Hepatocyte (in vitro differentiated cells): ENCODE measurements at places on chromosomes 5 and 9.
A peak's percentile ranks its signal among the peaks of the same experiment; 100 is the strongest.

- no peak for DNase-seq
These were observed 209.0 kb downstream of the EFNA5 start for GRCh38 chr5:107461770-107462169.

DNA sequence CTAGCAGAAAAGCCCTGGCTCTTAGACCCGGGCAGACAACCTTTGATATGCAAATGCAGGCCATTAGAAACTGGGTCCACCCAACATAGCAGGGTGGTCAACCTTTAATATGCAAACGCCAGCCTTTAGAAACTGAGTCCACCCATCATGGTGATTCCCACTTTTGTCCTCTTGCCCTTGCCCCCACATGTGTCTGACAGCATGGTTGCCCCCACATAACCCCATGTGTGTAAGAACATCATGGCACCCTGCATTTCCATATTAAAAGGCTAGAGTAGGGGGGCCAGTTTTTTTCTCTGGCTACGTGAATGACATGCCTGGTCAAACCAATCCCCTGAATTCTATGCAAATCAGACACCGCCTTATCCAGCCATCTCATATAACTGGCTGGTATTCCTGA lies 273.2 kb upstream of the PRDM9 start:
- DNase-seq = no peak

- peak; percentile 76 for DNase-seq
These were observed 7.5 kb upstream of the ERAP2 start for GRCh38 chr5:96868603-96869371.

GRCh38 chr9:119727988-119728387 lies 358.8 kb upstream of the BRINP1 start:
- no peak for DNase-seq

DNA sequence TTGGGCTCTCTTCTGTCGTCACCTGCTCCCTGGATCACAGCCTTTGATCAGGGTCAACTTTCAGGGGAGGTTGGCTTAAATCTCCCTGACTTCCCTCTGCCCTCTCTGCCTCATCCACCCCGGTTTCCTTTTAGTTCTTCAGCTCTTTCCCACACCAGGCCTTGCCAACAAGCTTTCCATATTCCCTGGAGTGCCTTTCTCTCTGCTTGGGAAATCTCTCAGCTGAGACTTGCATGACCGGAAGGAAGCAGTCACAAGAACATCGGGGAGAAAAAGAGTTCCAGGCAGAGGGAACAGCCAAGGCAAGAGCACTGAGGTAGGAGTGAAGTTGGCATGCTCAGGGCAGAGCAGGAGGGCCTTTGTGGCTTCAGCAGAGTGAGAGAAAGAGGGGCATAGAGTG lies 88.4 kb upstream of the HSPA9 start:
- no peak for DNase-seq

DNA sequence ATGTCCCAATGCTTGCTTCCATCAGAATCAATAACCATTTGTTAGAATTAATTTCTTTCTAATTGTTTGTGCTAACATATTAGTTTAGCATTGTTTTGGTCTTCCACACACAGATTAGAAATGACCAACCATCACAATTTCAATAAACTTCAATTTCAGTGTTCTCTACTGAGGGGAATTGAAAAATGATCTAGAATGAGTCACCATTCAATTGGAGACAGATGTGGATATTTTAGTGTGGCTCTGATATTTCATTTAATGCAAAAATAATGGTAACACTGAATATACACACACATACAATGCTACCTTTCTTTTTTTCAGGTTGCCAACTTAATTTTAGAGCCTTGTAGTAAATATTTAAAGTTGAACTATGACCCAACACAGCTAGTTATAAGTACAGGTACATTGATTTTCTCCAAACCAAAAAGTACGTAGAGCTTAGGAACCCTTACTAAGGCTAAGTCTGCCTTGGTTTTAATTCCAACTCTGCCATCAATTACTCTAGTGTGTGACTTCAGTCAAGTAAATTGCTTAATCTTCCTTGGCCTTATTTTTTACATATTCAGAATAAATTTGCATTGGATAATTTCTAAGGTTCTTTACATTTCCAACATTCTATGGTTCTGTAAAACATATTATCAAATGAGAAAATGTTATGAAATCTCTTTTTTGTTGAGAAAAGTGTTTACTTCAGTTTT lies 143.9 kb downstream of the DMRTA1 start:
- DNase-seq = no peak

DNA sequence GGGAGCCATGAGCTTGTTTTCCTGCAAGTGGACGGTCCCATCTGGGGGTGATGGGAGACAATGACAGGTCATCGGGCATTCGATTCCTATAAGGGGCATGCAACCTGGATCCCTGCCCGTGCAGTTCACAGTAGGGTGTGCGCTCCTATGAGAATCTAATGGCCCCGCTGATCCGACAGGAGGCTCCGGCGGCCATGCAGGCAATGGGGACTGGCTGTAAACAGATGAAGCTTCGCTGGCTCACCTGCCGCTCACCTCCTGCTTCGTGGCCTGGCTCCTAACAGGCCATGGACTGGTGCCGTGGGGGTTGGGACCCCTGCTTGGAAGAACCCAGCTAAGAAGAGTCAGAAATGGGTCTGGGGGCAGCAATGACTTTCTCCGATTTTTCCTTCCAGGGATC lies 21.0 kb downstream of the PAEP start:
- no peak for DNase-seq

- peak; percentile 39 for DNase-seq
These were observed 865.4 kb upstream of the ACO1 start for GRCh38 chr9:31519011-31519410.

- DNase-seq = no peak
These were observed 387.4 kb downstream of the CETN3 start for GRCh38 chr5:90022002-90022710.

- DNase-seq = no peak
These were observed 16.2 kb downstream of the BTF3 start for GRCh38 chr5:73514418-73514817.

DNA sequence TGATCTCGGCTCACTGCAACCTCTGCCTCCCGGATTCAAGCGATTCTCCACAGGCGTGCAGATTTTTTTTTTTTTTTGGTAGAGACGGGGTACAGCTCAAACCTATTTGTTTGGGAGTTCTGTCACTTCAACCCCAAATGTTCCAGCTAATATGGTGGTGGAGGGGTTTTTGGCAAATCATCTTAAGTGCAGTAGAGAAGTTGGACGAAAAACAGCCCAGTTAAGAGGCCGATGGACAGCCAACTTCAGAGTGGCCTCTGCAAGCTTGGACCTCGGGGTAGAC lies 756 bp upstream of the PRR7 start:
- DNase-seq = no peak

DNA sequence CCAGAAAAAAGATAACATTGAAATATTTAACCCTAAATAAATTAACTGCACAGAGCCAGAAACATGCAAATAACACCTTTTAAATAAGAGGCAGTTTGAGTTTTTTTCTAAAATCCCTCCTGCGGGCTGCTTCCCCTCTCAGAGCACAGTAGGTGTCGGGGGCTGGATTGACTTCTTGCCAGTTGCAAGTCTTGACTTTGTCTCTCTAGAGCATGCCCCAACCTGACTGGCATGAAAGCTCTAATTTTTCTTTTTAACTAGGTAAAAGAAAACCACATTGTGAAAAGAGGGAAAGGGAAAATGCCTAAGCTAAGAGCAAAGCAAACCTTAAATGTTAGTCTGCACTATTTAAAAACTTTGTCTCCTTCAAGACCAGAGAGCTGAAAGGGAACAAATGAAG lies 46.4 kb upstream of the DNAH5 start:
- no peak for DNase-seq

- DNase-seq = no peak
These were observed 18.5 kb upstream of the ZNF622 start for GRCh38 chr5:16484081-16484480.

DNA sequence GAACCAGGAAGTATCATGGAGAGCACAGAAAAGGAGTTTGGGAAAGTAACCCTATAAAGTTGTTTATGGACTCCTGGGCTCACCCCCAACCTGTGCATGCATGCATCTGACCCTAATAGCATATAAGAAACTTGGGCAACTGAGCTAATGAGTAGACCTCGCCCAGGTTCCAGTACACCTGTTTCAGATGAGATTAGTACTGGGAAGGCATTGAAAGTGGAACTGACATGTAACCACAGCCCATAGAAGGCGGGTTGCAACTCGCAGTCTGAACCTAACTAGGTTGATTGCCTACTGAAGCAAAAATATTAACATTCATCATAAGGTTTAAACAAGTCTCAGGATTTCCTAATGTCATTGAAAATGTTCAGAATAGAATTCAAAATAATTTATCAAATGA lies 87.0 kb downstream of the WNK2 start:
- no peak for DNase-seq
